ENCODE measurements at places on chromosomes 5 and 9.

- no peak for DNase-seq
Measured at GRCh38 chr5:179397516-179397915, 52.3 kb upstream of the ADAMTS2 start.

DNA sequence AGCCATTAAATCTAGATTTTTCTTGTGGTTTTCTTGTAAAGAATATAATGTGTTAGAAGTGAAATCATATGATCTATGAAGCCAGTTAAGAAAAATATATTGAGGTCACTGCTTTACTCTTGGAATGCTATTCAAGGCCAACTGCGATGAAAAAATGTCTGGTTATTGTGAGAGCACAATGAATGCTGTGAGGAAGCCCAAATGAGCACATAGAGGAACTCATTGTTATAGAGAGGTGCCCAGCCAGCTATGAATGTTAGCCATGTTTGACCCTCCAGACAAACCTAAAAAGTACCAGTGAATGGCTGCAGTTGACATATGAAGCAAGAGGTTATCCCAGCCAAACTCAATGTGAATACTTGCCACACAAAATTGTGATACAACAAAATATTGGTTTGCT lies 359.8 kb upstream of the FAM174A start:
- DNase-seq = no peak

DNA sequence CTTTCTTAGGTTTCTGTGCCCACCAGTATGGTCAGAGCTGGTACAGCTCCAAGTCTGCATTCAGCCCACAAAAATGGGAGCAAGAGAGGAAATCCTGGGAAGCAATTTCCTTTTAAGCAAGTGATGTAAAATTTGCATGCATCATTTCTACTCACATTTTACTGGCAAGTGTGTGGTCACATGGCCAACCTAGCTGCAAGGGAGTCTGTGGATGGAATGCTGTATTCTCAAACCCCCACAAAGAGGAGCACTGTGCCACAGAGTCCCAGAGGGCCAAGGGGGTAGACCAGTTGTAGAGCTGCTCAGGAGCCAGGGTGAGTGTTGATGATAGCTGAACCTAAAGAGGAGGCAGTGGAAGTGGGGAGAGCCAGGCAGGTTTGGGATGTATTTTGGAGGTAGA lies 154.3 kb upstream of the SPRY4 start:
- DNase-seq = no peak

GRCh38 chr5:150626853-150627276 lies 13.6 kb upstream of the SYNPO start:
- DNase-seq = peak; percentile 64

- no peak for DNase-seq
Measured at GRCh38 chr5:39100851-39101396, 26.7 kb upstream of the RICTOR start.

DNA sequence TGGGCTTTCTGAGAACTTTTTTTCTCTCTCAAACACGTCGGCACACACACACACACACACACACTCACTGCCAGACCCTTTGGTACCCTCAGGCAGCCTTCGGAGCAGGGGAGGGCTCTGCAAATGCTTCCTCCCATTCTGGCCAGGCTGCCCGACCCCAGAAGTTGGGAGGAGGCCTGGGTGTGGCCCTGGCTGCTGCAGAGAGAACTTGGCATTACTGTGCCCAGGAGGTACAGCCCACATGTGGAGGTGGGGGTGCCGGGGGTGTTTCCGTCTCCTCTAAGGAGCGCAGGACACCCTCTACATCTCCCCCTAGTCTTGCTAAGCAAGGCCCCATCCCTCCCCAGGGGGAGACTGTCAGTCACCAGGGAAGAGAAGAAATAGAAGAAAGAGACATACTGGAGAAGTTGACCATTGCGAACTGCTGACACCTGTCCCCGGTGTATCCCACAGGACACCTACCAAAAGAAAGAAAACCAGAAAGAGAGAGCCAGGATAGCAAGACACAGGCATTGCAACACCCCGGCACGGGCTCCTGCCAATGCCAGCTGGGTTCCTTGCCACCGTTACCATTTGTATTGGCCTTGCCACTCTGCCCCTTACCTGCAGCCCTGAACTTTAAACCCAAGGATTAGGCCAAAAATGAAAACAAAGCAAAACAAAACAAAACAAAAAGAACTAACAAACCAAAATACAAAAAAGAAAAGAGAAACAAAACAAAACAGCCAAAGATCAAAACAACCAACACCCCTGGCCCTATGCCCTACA lies 69.3 kb downstream of the PSD2 start:
- peak; percentile 19 for DNase-seq

- no peak for DNase-seq
Measured at GRCh38 chr9:131606896-131607567, 61.7 kb downstream of the PRRT1B start.

DNA sequence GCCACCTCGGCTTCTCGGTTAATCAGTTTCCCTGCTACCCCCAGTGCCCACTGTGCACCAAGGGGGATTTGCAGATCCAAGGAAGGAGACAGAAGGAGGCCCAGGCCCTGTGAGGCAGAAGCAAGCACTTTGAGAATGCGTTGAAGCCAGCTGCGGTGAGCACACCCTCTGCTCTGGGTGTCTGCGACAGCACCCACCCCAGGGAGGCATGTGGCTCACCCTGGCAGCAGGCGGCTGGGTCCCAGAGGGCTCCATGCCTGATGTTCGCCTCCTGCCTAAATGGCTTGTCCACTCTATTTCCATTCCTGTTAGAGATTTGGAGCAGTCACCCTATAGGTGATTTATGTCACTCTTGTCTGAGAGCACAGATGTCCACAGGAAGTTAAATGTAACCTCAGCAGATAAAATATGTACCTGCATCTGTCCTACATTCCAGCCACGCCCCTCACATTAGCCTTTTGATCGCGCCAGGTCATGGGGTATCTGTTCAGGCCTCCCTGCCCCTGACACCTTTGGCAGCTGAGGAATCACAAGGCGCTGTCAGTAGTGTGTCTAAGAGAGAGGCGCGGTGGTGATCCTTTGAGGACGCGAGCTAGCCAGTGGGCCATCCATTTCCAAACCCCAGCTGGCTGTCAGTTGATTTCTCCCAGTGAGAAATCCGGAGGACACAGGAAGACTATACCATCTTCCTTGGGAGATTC lies 28.1 kb downstream of the PTGES2 start:
- no peak for DNase-seq

GRCh38 chr9:112890106-112891081 lies at the start of gene SLC46A2:
TSS of gene SLC46A2 (minus strand) at chr9:112890876. CDS start at chr9:112890681, 195 bp downstream.
- DNase-seq = peak; percentile 68

DNA sequence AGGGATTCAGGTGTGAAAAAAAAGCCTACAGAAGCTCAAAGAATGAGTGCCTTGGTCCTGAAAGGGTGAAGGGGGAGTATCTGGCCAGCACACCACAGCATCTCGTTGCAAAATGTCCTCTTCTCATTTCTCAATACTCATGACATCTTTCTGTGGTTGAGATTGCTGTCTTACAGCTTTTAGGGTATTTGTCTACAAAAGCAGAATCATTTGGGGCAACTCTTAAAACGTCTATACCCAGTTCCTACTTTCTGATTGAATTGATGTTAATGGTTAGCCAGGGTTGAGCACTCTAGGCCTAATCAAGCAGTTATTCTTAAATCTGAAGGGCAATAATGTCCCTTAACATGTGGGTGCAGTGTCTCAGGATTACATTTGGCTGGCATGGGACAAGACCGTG lies 21.2 kb upstream of the PCSK5 start:
- no peak for DNase-seq

DNA sequence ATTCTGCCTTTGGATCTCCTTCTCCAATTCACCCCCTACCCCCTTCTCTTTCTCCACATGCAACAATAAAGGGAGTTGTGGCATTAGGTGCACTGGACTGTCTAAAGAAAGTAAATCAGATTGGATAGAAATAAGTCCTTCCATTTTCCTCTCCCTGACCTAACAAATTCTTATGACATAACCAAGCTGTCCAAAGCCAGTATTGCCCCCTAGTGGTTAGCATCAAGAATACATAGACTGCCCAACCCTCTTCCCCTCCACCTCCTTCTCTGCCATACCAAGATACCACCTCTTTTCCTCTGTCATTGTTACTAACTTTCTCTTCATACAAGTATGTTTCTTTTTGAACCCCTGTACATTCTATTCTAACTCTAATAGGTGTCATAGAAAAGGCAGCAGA lies 45.7 kb downstream of the PPARGC1B start:
- no peak for DNase-seq

GRCh38 chr9:123637606-123637944 lies 281.6 kb downstream of the CRB2 start:
- no peak for DNase-seq

Data from left ventricle myocardium superior (tissue), 1 donor.